DND-41 (cell line): ENCODE measurements at places on chromosomes 13 and 19.

DNA sequence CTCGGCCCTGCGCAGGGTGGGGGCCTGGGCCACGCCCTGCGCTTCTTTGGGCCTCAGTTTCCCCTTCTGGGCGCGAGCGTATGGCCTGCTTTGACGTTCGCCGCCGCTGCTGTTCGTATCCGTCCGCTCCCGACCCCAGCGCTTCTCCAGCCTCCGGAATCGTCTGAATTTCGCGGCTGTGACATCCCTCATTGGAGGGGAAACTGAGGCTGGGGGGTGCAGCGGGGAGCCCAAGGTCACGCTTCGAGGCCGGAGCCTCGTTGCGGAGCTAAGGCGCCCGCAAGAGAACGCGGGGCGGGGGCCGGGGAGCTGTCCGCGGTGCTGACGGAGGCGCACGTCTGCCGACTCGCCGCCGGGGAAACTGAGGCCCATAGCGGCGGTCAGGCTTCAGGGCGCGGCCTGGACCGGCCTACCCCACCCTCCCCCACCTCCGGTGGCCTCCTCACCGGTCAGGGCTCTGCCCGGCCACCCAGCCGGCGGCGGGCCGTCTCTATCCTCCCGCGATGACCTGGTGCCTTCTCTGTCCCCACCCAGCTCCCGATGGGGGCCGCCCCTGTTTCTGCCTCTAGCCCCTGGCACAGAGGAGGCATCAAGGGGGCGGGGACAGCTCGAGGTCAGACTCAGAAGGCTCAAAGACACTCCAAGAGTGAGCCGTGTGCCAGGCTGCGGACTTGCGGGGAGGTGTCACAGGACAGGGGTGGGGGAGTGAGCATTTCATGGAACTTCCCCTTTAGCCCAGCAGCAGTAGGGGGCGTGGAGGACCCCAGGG is 3.0 kb upstream of the APC2 start:
- no peak overlapping the region for H3K27ac ChIP-seq
- H3K27me3 ChIP-seq, result peaks cover 7% of the 10 kb centered on the region
- DNase-seq, result no peak
- H3K4me3 ChIP-seq, result no peak overlapping the region
- peaks cover 9% of the 10 kb centered on the region for H3K36me3 ChIP-seq

DNA sequence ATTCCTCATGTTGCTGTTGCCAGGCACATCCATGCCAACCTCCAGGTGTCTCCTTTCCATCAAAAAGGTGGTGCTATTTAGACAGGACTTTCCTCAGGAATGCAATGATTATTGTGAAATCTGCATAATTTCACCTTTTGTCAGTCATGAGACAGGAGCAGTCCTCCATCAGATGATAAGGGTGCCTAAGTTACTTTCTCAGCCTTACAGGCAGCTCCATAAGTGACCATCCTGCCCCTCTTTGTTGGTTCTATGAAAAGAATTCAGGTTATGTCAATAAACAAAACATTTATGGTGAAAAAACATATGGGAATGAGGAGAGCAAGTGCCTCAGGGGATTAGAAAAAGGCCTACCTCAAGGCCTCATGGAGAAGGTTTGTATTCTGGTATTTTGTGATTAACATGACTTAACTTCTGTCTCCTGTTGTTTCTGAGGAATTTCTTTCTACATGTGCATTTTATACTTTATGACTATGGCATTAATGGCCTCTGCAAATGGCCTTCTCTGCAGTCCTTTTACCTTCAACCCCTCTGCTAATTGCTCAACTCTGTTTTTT is 110.3 kb upstream of the DIAPH3 start:
- H3K4me1 ChIP-seq, result peaks cover 2% of the 10 kb centered on the region; the same call in 1 of the 2 replicates
- no peak overlapping the region for H3K27ac ChIP-seq

DNA sequence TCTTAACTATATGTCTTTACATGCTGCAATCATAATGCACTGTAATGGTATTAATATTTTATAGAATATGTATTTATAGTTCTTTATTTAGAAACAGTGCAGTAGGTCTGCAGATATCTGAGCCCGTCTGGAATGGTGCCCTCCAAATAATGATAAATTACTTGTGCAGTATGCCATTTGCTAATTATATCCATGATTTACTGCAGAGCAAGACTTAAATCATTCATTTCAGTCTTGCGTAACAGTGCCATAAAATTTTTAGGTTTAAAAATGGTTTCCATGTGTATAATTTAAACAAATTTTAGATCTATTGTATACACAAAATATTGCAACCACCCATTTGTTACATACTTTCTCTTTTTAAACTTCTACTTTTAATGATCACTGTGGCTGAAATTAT is 175.1 kb downstream of the ZNF536 start:
- H3K36me3 ChIP-seq, result no peaks in the 10 kb centered on the region
- H3K4me3 ChIP-seq, result no peak overlapping the region
- peaks cover 3% of the 10 kb centered on the region for H3K27me3 ChIP-seq
- H3K4me1 ChIP-seq, result no peaks in the 10 kb centered on the region
- DNase-seq, result no peak

GRCh38 chr13:32538143-32538620 is 413 bp downstream of the N4BP2L2 start:
- H3K36me3 ChIP-seq, result peaks cover 28% of the 10 kb centered on the region
- H3K27ac ChIP-seq, result peak overlapping the region; percentile 97
- H3K4me3 ChIP-seq, result peak overlapping the region; percentile 79
- H3K27me3 ChIP-seq, result no peaks in the 10 kb centered on the region
- DNase-seq, result no peak

DNA sequence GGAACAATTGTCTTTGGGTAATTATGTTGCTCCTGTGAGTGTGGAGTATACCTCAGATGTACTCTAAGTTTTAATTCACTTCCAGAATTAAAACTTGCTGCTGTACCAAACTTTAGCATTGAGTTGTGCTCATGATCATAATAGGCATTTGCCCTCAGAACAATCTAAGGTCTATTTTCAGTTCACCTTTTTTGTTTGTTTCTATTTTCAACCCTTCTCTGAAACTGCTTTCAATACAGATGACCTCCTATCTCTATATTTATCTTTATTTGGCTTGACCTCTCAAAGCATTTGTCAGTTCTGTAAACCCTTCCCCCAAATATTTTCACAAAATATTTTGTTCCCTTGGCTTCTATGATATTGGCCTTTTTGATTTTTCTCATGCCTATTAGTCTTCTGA is 873.0 kb downstream of the OLFM4 start:
- H3K4me1 ChIP-seq, result no peaks in the 10 kb centered on the region
- H3K4me3 ChIP-seq, result no peak overlapping the region
- no peak for DNase-seq
- no peaks in the 10 kb centered on the region for H3K27me3 ChIP-seq

DNA sequence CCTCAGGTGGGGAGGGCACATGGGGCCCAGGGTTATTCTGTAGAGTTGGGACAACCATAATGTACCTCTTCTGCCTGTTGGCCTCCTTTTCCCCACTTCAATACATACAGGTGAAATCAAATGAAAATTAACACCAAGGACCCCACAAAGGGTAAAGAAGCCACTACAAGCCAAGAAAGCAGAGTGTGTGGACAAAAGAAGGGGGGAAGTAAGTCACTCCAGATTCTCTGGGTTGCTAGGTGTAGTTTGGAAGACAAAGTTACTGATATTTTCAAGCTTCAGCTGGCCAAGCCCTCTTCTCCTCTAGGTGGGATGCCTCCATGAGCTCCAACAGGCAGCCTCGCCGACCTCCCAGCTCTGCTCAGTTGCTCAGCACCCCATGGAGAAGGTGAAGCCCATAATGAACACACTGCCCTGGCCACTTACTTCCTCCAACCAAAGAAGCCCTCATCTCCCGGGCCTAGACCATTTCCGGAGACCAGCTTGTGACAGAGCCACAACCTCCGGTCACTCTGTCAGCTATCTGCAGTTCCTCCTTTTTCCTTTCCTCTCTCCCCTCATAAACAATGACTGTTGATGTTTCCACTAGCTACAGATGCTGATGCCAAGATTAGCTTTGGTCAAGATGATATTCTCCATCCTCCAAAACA is 66.8 kb upstream of the MED4 start:
- no peaks in the 10 kb centered on the region for H3K27me3 ChIP-seq
- H3K27ac ChIP-seq, result no peak overlapping the region
- no peak overlapping the region for H3K4me3 ChIP-seq
- no peaks in the 10 kb centered on the region for H3K36me3 ChIP-seq
- peaks cover 28% of the 10 kb centered on the region for H3K4me1 ChIP-seq

- H3K27me3 ChIP-seq, result no peaks in the 10 kb centered on the region
- DNase-seq, result no peak
- H3K4me3 ChIP-seq, result no peak overlapping the region
- H3K4me1 ChIP-seq, result no peaks in the 10 kb centered on the region
Observed at GRCh38 chr13:95726876-95727275, 49.9 kb downstream of the DNAJC3 start.

DNA sequence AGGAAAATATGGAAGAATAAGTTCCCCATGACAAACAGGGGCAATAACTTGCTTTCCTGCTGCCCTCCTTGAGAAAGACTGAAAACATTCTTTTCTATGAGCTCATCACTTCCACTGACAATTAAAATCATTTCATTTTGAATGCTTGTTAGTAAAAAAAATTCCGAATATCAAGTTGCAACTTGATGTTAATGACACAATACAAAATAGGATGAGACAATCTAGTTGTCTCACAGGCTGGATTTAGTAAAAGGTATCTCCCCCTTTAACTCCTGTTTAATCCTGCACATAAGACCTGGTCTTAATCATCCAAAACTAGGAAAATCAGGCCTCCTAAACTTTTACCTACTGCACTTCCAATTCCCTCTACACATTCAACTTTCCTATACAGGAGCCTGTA is 24.7 kb downstream of the IRS2 start:
- no peak overlapping the region for H3K27ac ChIP-seq
- peaks cover 44% of the 10 kb centered on the region for H3K4me1 ChIP-seq
- no peaks in the 10 kb centered on the region for H3K27me3 ChIP-seq
- no peak for DNase-seq
- H3K36me3 ChIP-seq, result no peaks in the 10 kb centered on the region
- H3K4me3 ChIP-seq, result no peak overlapping the region

GRCh38 chr19:11234486-11235075 is 4.8 kb upstream of the ANGPTL8 start:
- H3K36me3 ChIP-seq, result no peaks in the 10 kb centered on the region
- no peaks in the 10 kb centered on the region for H3K27me3 ChIP-seq
- H3K27ac ChIP-seq, result no peak overlapping the region
- no peak overlapping the region for H3K4me3 ChIP-seq

- H3K4me1 ChIP-seq, result no peaks in the 10 kb centered on the region
- DNase-seq, result no peak
- H3K27me3 ChIP-seq, result no peaks in the 10 kb centered on the region
- H3K36me3 ChIP-seq, result no peaks in the 10 kb centered on the region
- H3K4me3 ChIP-seq, result no peak overlapping the region
Observed at GRCh38 chr19:782185-782877, 14.9 kb upstream of the PTBP1 start.

DNA sequence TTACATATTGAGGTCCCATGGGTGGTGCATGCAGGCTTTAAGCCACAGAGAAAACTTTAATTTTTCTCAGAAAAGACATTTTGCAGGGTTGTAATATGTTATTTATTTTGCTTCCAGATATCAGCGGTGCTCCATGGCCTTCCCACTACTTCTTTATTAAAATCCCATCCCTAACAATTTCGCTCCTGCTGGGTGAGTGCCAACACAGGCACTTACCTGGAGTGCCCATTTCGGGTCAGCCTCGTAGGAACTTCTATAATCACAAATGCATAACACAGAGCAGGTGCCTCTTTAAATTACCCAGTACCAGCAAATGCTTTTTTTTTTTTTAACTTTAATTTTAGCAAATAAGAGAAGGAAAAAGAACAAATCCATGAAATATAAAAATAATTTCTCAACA is 86.4 kb downstream of the EFNB2 start:
- no peaks in the 10 kb centered on the region for H3K4me1 ChIP-seq
- no peak overlapping the region for H3K27ac ChIP-seq
- no peak for DNase-seq

DNA sequence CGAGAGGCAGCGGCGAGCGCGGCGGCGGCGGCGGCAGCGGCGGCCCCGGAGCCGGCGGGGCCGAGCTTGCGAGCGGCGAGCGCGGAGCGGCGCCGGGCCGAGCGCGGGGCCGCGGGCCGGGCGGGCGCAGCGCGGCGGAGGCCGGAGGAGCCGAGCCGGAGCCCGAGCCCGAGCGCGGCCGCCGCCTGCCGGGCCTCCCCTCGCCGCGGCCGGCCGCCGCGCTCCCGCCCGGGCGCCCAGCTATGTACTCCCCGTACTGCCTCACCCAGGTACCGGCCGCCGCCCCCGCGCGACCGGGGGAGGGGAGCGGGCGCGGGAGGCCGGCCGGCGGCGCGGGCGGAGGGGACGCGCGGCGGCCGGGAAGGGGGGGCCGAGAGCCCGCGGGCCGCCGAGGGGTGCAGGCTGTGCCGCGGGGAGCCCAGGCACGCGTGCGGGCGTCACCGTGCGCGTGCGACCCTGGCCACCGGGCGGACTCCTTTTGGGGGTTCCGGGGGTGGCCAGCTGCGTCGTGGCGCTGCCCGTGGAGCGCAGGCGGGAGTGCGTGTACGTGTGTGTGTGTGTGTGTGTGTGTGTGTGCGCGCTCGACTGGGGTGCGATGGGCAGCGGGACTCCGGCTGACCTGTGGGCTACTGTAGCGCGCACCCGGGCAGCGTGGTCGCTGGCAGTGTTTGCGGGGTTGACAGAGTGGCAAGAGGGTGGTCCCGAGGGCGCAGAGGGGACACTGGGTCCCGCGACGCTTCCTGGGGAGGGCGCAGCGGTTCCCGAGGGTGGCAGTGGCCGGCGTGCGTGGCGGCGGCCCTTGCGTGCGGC is 526 bp downstream of the NFIX start:
- H3K4me1 ChIP-seq, result peaks cover 19% of the 10 kb centered on the region
- peak overlapping the region; percentile 60 for H3K4me3 ChIP-seq
- no peak for DNase-seq
- H3K27ac ChIP-seq, result no peak overlapping the region
